Stimulated activated naive B cell treated with anti-CD40 and anti-IgM and Interleukin-4, amounts not matched to agents 10 μg/mL and 1 μg/mL and 100 μg/mL, for 72 hours (primary cell): ENCODE measurements at places on chromosomes 7 and 10.
A peak's percentile ranks its signal among the peaks of the same experiment; 100 is the strongest.

GRCh38 chr10:12369982-12370381, 20.6 kb downstream of the CAMK1D start:
- no peak for DNase-seq
- no peaks in the 10 kb centered on the region for H3K27me3 ChIP-seq
- H3K27ac ChIP-seq, result no peak overlapping the region
- H3K36me3 ChIP-seq, result no peaks in the 10 kb centered on the region
- H3K4me3 ChIP-seq, result no peak overlapping the region

DNA sequence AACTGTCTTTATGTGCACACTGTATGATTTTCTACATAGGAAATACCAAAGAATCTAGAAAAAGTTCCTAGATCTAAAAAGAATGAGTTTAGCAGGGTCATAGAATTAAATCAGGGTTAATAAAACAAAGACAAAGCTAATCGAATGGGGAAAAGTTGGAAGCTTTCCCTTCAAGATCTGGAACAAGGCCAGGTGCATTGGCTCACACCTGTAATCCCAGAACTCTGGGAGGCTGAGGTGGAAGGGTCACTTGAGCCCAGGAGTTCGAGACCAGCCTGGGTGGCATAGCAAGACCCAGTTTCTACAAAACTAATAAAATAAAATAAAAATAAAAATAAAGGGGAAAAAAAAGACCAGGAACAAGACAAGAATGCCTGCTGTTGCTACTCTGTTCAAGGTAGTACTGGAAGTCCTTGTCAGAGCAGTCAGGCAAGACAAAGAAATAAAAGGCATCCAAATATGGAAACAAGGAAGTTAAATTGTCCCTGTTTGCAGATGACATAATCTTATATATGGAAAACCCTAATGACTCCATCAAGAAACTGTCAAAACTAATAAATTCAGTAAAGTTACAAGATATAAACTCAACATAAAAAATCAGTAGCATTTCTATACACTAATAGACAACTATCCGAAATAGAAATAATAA, 76.1 kb upstream of the RHEB start:
- DNase-seq, result no peak
- H3K27me3 ChIP-seq, result no peaks in the 10 kb centered on the region
- peaks cover 7% of the 10 kb centered on the region for H3K36me3 ChIP-seq
- peaks cover 12% of the 10 kb centered on the region for H3K4me1 ChIP-seq
- H3K27ac ChIP-seq, result no peak overlapping the region

- H3K4me3 ChIP-seq, result no peak overlapping the region
- no peaks in the 10 kb centered on the region for H3K27me3 ChIP-seq
- no peaks in the 10 kb centered on the region for H3K36me3 ChIP-seq
These were observed 107.7 kb upstream of the KCND2 start for GRCh38 chr7:120165227-120165626.

- H3K4me3 ChIP-seq, result no peak overlapping the region
- H3K4me1 ChIP-seq, result peaks cover 6% of the 10 kb centered on the region
- no peak for DNase-seq
- no peak overlapping the region for H3K27ac ChIP-seq
- H3K36me3 ChIP-seq, result no peaks in the 10 kb centered on the region
These were observed 265.2 kb upstream of the PHF14 start for GRCh38 chr7:10708447-10708846.

DNA sequence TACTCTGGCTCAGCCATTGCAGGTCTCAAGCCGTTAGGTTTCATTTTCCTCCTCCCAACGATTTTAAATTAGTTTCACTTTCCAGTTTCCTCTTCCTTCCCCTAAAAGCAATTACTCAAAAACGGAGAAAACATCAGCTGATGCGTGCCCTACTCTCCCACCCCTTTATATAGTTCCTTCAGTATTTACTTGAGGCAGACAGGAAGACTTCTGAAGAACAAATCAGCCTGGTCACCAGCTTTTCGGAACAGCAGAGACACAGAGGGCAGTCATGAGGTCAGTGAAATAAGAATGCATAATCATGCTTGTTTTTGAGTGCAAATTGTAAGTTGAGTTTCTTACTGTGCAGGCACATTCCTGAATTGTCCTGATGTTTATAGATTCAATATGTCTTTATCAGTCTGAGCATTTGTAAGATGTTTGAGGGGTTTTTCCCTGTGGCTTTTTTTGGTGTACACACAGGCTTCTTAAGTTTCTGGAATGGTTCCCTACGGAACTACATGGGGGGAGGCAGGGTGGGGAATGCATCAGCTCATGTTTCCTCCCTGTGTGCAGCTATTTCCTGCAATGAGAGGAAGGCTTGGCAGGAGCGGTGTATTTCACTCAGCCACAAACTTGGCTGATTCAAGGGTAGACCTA, at the start of gene IFIT3:
Gene IFIT3 (plus strand): TSS at position 195 of the 639 bp plus-strand sequence. CDS start 77 bp downstream, at position 272.
- H3K4me1 ChIP-seq, result peaks cover 22% of the 10 kb centered on the region
- peak within 1 kb of the TSS; percentile 79 for H3K4me3 ChIP-seq
- peak within 1 kb of the TSS; percentile 63 for H3K27ac ChIP-seq
- H3K36me3 ChIP-seq, result no peaks in the 10 kb centered on the region

DNA sequence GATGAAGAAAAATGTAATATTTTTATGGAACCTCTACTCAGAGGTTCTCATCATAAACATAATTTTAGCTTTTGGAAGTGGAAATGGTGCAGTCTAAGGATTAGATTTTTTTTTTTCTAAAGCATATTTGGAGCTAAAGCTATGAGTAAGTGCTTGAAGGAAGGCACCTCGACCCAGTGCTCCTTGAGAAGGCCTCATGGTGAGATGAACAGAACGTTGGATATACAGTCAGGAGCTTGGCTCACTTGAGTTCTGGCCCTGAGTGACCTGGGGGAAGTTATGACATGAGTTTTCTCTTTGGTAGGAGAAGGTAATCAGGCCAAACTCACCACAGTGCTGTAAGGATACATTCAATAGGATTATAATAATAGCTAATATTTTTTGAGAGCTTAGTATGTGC, 163.3 kb downstream of the JCAD start:
- no peaks in the 10 kb centered on the region for H3K27me3 ChIP-seq
- no peak overlapping the region for H3K4me3 ChIP-seq
- no peaks in the 10 kb centered on the region for H3K36me3 ChIP-seq
- DNase-seq, result no peak

- no peak for DNase-seq
- H3K4me1 ChIP-seq, result peaks cover 38% of the 10 kb centered on the region
- H3K4me3 ChIP-seq, result peak overlapping the region; percentile 61
- H3K27ac ChIP-seq, result peak overlapping the region; percentile 87
- no peaks in the 10 kb centered on the region for H3K36me3 ChIP-seq
These were observed 12.8 kb downstream of the PDZD7 start for GRCh38 chr10:101018118-101018599.
